ENCODE measurements at places on chromosomes 6 and 20.

GRCh38 chr6:24051942-24052589, 73.9 kb upstream of the NRSN1 start:
- no peak for DNase-seq

GRCh38 chr6:116253505-116254296, at the start of gene TSPYL4:
Gene TSPYL4, minus strand, starts transcription at chr6:116254075. Its CDS starts 67 bp downstream, at chr6:116254008.
- DNase-seq = peak; percentile 95

- DNase-seq = no peak
These were observed 1.7 kb upstream of the CNKSR3 start for GRCh38 chr6:154512201-154512600.

DNA sequence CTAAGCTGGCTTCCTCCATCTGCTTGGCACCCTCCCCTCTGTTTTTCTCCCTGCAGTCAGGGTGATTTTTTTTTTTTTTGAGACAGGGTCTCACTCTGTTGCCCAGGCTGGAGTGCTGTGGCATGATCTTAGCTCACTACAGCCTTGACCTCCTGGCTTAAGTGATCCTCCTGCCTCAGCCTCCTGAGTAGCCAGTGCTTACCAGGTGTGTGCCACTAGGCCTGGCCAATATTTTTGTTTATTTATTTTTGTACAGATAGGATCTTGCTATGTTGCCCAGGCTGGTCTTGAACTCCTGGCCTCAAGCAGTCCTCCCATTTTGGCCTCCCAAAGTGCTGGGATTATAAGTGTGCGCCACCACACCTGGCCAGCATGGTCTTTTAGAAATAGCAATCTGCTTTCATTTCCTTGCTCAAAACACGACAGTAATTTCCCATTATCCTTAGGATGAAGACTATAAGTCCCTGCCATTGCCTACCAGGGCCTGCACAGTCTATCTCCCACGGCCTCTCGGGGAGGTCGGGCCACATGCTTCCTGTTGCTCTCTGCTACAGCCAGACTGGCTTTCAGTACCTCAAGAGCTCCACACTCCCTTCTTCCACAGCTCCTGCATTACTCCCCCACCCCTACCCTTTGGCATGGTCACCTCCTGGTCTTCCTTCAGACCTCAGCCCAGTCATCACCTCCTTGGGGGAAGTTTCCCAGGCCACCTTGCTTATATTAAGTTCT, 11.1 kb upstream of the CD164 start:
- no peak for DNase-seq

DNA sequence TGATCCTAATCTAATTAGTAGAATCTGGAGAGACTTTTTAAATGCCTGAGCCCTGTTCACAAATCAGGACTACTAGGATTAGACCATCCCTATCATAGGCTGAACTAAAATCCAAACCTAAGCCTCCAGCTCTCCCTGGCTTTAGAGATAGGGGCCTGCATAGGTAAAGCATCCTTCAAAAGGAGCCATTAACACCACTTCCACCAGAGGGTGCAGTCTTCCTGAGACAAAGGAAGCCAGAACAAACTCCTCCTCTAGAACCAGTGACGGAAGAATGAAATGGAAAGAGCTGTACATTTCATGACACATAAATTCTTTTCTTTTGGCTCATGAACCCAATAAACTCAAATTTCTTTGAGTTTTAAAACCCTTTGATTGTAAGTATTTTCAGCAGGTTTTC, 291.2 kb upstream of the ADGRB3 start:
- no peak for DNase-seq

DNA sequence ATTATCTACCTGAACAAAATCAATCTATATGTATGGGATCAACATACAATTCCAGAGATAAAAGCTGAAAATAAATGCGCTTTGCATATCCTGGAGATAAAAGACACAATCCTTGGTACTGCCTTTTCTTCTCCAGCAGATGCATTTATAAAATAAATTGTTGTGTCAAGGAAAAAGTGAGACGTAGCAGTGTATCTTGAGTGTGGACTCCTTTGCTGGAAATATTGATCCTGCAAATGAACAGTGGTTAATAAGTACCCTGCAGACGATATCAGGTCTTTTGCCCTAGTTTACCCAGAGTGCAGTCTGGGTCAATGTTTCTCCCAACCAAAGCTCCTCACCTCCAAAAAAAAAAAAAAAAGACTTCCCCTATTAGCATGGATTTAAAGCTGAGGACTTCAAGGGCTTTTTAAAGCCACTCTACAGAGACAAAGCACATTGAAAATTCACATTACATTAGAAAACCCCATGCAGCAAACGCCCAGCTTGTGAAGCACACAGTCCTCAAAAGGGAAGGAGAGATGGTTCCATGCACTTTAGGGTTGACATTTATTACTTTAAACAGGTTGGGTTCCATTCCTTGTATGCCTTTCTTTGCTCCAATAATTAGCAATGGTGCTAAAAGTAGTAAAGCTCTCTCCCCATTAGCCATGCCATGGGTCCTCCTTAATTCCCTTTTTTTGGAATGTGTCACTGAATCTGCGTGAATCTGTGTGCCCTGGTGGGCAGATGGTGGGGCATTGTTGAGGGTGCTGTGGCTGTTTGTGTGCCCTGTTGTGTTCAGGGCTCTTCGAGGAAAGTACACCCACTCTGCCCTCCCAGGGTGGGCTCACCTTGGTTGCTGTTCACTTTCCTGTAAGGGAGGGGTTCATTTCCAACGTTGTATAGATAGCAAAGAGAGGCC, 21.1 kb downstream of the FOXA2 start:
- DNase-seq = no peak

DNA sequence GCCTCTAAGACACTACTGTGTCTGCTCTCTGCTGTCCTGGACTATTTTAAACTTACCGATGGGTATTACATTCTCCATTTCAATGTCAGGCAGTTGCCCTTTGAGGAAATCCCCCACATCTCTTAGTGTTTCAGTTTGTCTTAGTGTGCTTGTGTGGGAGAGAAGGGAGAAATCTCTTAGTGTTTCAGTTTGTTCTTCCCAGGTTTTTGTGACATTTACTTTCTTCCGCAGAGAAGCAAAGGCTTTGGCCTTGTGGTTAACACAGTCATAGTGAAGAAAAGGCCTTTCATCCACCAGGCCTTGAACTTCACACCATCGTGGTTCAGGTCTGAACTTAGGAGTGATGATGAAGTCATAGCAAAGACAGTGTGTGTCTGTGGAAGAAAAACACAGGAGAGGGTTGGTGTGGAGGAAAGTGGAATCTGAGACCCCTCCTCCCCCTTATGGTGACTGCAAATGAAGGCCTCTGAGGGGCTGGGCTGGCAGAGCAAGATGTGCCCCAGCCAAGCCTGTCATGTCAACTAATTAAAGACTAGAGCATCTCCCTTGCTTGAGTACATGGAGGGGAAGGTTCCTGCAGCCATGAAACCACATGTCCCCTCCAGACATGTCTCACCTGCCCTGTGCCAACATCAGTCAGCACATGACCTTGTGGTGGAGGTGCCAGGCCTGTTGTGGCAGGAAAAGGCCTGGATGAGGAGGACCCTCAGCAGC, 23.9 kb downstream of the RAET1L start:
- no peak for DNase-seq

GRCh38 chr6:57226221-57226620, 4.1 kb upstream of the RAB23 start:
- DNase-seq = no peak

GRCh38 chr6:140203661-140204147, 829.3 kb upstream of the CITED2 start:
- no peak for DNase-seq

GRCh38 chr20:10679269-10679668, 5.5 kb upstream of the JAG1 start:
- DNase-seq = no peak

GRCh38 chr6:138800377-138801150, 4.7 kb downstream of the ECT2L start:
- no peak for DNase-seq

Data from CD4-positive, alpha-beta T cell treated with Interleukin-12 subunit alpha and Interleukin-12 subunit beta, for 1 hour (primary cell).